Cortex of kidney (tissue), 1 donor: ENCODE measurements at places on chromosomes 2 and 18.

GRCh38 chr2:55014962-55015939 is 35.0 kb downstream of the RTN4 start:
- no peak for DNase-seq

DNA sequence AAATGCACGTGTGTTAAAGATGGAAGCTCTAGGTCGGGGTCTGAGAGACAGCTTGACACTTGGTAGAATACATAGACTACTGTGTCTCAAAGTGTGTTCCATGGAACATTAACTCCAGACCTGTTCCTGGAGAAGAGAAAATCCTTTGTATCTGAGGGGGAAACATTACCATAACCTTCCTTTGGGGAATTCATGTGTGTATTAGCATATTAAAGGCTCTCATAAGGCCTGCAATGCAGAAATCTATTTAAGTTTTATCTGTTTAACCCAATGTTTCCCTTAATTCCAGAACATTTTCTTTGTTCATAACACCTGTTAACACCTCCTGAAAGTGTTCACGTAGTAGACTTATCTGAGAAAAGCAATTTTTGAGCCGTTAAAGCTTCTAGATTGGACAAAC is 99.5 kb downstream of the PLB1 start:
- no peak for DNase-seq

GRCh38 chr2:173458991-173459780 is 104.5 kb downstream of the CDCA7 start:
- DNase-seq = no peak

- no peak for DNase-seq
Measured at GRCh38 chr18:41744421-41745030, 210.5 kb upstream of the PIK3C3 start.

GRCh38 chr2:9308186-9308955 is 101.8 kb downstream of the ASAP2 start:
- DNase-seq = no peak

- DNase-seq = no peak
Measured at GRCh38 chr2:121771976-121772742, 16.7 kb downstream of the TSN start.

DNA sequence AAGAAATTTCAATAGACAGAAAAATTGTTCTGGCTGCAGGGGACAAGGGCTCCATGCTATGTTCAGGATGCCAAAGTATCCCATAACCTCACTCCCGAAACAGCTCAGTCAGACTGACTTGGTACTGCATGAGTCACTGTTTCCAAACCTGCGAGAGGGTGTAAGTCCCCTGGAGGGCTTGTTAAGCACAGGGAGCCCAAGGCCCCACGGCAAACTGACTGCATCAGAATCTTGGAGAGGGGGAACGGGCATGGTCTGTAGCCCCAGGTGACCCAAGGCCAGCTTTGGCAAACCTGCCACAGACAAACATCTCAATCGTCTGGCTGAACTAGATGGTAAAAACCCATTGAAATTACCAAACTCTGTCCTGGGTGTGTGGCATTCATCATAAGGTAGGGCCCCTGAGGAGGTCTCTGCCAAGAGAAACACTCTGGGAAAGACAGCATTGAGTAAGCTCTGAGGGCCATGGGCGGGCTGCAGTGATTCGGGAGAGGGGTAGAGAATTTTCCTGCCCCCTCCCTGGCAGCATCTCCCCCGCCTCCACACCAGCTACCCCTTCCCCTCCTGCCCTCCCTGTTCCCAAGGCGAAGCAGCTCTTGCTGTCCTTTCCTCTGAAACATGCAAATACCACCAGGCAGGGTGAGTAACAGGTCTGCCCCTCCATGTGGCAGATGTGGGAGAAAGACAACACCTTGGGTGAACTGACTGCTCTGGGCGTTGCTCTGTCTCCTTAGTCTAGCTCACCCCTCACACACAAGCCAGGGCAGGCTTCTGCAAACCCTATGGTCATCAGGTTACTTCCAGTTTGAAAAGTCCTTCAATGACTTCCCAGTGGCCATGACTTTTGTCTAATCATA is 274.7 kb upstream of the SIX2 start:
- no peak for DNase-seq

GRCh38 chr2:85734942-85735608 is 18.7 kb upstream of the ATOH8 start:
- DNase-seq = no peak

- DNase-seq = no peak
Measured at GRCh38 chr2:193332941-193333340, 1138.2 kb upstream of the TMEFF2 start.

- no peak for DNase-seq
Measured at GRCh38 chr2:128421861-128422311, 103.2 kb upstream of the HS6ST1 start.

- no peak for DNase-seq
Measured at GRCh38 chr2:239887604-239888003, 137.5 kb downstream of the NDUFA10 start.

GRCh38 chr2:224410946-224411561 is 9.1 kb upstream of the FAM124B start:
- DNase-seq = no peak

DNA sequence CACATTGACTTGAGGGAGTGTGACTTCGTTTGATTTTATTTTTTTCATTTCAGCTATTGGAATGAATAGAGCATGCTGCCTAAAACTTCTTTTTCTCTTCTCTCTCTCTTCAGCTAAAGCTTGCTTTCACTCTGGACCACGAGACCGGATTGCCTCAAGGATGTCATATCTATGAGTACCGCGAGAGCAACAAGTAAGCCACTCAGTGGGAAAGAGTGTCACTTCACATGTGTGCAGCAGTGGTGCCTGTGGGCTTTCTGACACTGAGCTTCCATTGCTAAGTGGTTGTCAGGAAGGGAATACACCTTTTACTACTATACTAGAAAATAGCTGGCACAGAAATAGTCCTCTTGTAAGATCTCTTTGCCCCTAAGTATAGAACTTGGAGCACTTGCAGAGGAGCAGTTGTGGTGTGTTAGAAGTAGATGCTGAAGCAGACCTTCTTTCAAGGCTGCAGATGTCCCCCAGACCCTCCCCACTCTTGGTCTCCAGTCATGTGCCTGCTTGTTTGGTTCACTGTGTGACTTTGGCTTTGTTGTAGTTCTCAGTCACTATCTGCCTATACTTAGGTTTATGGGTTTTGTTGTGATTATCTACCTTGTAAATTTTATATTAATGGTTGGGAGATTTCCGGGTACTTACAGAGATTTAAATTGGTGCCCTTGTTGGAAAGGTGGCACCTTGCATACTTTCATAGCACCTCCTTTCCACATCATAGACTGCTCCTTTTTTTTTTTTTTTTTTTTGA is 78.5 kb upstream of the ALPP start:
- DNase-seq = no peak

GRCh38 chr2:15688924-15689568 is 97.4 kb downstream of the DDX1 start:
- no peak for DNase-seq

DNA sequence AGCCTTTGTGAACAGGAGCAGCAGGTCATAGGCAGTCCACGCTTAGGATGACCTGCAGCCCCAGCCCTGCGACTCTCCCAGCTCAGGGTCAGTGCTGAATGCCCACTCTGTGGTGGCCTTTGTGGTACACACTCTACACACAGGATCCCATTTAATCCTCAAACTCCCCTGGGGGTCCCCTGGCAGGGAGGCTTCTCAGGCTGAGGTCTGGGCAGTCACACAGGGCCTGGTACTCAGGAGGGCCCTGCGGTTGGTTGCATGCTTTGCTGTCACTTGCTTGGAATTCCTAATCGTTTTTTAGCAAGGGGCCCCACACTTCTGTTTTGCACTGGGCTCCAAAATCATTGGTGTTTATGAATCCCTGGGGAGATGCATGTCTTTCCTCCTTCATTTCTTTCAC is 113.0 kb downstream of the EML6 start:
- no peak for DNase-seq

- DNase-seq = no peak
Measured at GRCh38 chr18:56060967-56061541, 473.1 kb upstream of the TCF4 start.

DNA sequence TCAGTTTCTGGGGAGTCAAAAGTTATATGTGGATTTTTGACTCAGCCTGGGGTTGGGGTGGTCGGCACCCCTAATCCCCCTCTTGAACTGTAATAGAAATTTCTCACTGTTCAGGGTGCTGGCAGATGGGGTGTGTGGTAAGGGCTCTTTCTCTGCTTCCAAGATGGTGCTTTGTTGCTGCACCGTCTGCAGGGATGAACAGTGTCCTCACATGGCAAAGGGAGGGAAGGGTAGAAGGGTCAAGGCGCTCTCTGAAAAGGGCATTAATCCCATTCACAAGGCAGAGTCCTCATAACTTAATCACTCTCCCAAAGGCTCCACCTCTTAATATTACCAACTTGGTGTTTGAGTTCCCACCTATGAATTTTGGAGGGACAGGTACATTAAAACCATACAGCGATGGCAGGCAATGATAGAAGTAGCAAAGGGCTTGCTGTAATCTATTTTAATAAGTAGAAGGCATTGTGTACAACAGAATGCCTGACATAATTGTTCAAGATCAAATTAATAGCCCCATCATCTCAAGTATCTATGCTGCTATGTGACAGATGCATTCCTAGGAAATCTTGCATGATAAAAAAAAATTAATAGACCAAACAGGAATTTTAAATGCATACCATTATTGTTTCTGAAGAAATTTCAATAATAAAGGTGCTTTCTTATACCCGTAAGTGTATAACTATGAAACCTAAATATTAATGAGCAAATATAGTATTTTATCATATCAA is 28.1 kb downstream of the MMADHC start:
- no peak for DNase-seq
